ENCODE measurements at places on chromosomes 12 and 14.

GRCh38 chr14:67276131-67276530 lies 34.9 kb downstream of the PALS1 start:
- DNase-seq: no peak

DNA sequence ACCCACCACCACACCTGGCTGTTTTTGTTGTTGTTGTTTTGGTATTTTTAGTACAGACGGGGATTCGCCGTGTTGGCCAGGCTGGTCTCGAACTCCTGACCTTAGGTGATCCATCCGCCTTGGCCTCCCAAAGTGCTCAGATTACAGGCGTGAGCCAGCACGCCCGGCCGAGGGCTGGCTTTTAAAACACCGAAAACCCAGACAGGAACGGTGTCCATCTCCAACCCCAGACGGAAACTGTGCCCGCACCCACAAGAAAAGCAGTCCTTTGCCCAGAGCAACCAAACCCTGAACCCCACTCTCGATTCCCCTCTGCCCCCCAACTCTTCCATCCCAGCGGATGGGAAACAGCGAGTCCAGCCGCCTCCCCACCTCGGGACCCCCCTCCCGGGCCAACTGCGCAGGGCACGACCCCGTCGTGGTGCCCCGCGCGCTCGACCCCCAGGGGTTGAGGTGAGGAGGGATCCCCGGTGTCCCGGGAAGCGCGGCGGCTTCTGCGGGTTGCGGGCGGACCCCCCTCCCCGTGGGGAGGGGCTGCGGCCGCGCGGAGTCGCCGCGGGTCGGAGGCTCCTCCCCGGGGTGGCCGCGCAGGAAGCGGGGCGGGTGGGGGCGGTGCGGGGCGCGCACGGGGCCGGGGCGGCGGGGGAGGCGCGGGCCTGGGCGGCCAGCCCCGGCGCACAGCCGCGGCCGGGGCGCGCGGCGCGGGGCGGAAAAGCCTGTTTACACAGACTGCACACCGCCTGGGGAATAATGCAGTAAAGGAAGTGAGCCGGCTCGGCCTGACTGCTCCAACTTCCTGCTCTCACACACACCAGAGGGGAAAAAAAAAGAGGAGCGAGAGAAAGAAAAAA lies at the start of gene ELK3:
Gene ELK3, plus strand, starts transcription at position 651 of the 851 bp plus-strand sequence.
- DNase-seq: peak; percentile 67

DNA sequence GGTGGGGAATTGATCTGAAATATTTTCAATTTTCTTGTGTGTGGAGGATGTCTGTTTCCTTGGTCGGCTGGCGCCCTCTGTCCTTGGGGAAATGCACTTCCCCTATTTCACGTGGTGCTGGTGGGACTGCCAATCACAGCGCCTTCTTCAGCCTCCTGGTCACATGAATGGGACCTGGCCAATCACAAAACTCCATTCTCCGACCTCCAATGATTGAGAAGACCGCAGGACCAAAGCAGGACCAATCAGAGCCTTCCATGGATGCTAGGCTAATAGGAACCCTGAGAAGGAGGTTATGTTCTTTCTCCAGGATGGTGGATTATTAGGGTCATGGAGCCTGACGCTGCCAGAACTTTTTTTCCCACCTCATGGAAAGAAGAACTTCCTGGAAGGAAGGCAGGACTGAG lies 188.7 kb downstream of the TTC8 start:
- DNase-seq: peak; percentile 27

- no peak for DNase-seq
Measured at GRCh38 chr14:54839701-54840119, 62.9 kb downstream of the GCH1 start.

GRCh38 chr12:34606749-34607519 lies 584.6 kb downstream of the ALG10 start:
- no peak for DNase-seq

- peak; percentile 79 for DNase-seq
Measured at GRCh38 chr12:121781998-121782979, 11.2 kb downstream of the RHOF start.

- DNase-seq: no peak
Measured at GRCh38 chr14:101019541-101019940, 116.0 kb upstream of the RTL1 start.

GRCh38 chr12:94180558-94181296 lies 32.4 kb downstream of the PLXNC1 start:
- DNase-seq: no peak

DNA sequence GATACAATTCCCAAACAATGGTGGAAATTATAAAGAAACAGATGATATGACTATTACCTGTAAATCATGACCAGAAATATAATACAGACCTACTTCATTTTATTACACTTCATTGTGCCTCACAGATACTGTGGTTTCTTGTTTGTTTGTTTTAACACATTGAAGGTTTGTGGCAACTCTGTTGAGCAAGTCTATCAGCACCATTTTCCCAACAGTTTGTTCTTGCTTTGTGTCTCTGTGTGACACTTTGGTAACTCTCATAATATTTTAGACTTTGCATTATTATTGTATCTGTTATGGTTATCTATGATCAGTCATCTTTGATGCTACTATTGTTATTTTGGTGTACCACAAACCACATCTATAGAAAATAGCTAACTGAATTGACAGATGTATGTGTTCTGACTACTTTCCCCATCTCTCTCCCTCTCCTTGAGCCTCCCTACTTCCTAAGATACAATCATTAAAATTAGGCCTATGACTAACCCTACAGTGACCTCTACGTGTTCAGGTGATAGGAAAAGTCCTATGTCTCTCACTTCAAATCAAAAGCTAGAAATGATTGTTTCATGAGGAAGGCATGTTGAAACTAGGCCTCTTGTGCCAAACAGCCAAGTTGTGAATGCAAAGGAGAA lies 49.1 kb downstream of the FBXO33 start:
- no peak for DNase-seq

DNA sequence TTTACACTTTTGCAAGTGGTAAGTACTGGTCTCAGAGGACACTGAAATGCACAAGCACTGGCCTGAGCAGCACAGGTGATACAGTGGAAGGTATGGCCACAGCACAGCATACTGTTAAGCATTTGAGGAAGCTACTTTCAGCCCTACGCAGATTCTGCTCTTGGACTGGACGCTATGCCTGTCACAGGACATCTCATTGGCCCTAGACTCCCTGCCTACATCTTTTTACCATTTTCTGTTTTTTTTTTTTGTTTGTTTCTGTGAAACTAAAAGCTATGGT lies 144.2 kb upstream of the ABCD2 start:
- no peak for DNase-seq

GRCh38 chr14:84819528-84819927 lies 710.4 kb upstream of the FLRT2 start:
- no peak for DNase-seq

GRCh38 chr12:68040450-68041075 lies 51.3 kb downstream of the IFNG-AS1 start:
- DNase-seq: peak; percentile 74

GRCh38 chr14:39169541-39169900 lies 612 bp downstream of the TRAPPC6B start:
- no peak for DNase-seq

DNA sequence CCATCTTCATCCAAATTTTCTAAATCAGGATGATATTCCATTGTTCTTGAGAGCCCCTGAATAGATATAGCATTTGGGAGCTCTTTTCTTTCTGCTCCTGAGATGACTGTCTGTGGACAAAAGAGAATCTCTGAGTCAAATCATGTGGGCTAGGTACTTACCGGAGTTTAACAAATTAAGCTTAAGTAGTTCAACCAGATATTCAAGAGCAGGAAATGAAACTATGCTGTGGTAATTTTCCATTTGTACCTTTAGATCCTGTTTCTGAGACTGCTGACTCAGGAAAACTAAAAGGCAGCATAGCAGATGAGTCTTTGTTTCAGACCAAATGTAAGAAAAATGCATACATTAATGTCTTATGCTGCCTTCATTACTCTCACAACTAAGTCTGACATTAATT lies at the start of gene CLEC7A:
Gene CLEC7A, minus strand, starts transcription at position 158 of the 400 bp plus-strand sequence. Its CDS starts 117 bp downstream, at position 41.
- DNase-seq: no peak

- no peak for DNase-seq
Measured at GRCh38 chr12:26896913-26897312, 40.9 kb downstream of the INTS13 start.

DNA sequence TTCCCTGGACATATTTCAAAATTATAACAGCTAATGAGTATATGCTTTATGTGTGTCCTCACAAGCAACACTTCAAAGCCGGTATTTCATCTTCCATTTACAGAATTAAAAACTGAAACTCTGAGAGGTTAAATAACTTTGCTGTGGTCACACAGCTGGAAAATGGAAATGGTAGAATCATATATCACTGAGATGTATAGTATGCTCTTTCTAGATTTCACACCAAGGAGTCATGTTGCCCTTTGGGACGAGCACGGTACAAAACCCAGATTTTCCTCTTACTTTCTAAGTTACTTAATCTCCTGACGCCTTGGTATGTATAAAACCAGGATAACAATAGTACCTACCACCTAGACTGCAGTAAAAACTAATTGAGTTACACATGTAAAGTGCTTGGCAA lies 152.6 kb upstream of the GRIP1 start:
- DNase-seq: no peak

- DNase-seq: no peak
Measured at GRCh38 chr14:37697489-37698121, 102.2 kb downstream of the TTC6 start.
